ENCODE measurements at places on chromosomes 2 and 18.
A peak's percentile ranks its signal among the peaks of the same experiment; 100 is the strongest.

GRCh38 chr2:481388-481787 lies 193.5 kb upstream of the ALKAL2 start:
- no peak for DNase-seq

- no peak for DNase-seq
These were observed 155.6 kb upstream of the MGAT5 start for GRCh38 chr2:134098321-134098720.

DNA sequence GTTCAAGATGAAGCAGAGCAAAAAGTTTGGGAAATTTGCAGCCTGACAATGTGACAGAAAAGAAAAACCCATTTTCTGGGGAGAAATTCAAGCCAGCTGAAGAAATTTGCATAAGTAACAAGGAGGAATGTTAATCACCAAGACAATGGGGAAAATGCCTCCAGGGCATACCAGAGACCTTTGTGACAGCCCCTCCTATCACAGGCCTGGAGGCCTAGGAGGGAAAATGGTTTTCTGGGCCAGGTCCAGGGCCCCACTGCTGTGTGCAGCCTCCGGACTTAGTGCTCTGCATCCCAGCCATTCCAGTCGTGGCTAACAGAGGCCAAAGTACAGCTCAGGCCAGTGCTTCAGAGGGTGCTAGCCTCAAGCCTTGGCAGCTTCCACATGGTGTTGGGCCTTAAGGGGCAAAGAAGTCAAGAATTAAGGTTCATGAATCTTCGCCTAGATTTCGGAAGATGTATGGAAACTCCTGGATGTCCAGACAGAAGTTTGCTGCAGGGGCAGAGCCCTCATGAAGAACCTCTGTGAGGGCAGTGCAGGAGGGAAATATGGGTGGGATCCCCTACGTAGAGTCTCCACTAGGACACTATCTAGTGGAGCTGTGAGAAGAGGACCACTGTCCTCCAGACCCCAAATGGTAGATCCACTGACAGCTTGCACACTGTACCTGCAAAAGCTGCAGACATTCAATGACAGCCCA lies 314.1 kb upstream of the TRIB2 start:
- no peak for DNase-seq

GRCh38 chr2:219230059-219230540 lies 494 bp downstream of the ANKZF1 start:
- DNase-seq, result peak; percentile 57

- no peak for DNase-seq
These were observed 48.8 kb downstream of the THNSL2 start for GRCh38 chr2:88218981-88219380.

- peak; percentile 82 for DNase-seq
These were observed 47.7 kb downstream of the PRKCE start for GRCh38 chr2:45699032-45699658.

DNA sequence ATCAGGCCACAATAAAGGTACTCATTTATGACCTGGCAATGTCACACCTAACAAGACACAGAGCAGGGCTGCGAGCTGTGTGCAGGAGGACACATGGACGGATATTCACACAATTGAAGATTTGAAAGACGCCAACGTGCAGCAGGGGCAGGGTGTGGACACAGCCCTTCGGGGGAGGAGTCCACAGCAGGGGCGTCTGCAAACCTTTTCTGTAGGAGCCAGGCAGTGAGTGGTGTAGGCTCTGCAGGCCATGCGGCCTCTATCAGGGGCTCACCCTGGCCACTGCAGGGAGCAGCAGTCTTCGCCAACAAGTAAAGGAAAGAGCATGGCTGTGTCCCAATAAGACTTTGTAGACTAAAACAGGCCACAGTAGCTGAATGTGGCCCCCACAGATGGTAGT lies 125.7 kb upstream of the SNTG2 start:
- DNase-seq, result no peak

DNA sequence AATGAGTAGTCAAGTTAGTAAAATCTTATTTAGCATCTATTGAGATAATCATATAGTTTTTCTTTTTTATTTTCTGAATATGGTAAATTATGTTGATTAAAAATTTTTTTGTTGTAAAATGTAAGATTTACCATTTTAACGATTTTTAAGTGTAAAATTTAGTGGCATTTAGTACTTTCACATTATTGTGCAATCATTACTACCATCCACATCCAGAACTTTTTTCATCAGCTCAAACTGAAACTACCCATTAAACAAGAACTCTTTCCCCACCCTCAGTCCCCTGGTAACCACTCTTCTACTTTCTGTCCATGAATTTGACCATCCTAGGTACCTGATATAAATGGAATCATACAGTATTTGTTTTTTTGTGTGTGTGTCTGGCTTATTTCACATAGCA lies 11.1 kb downstream of the RAB3GAP1 start:
- no peak for DNase-seq

DNA sequence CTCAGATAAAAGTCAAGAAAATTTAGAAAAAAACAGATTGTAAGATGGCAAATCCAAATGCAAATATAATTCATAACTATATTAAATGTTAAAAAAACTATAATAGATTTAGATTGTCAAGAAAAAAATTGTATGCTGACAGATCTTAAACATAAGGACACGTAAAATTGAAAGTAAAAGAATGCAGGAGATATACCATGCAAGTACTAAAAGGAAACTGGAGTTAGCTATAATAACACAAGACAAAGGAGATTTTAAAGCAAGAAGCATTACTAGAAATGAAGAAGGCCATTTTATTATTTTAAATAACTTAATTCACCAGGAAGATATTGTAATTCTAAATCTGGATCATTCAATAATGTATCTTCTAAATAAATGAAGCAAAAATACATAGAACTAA lies 48.3 kb downstream of the TTC21B start:
- DNase-seq, result no peak

DNA sequence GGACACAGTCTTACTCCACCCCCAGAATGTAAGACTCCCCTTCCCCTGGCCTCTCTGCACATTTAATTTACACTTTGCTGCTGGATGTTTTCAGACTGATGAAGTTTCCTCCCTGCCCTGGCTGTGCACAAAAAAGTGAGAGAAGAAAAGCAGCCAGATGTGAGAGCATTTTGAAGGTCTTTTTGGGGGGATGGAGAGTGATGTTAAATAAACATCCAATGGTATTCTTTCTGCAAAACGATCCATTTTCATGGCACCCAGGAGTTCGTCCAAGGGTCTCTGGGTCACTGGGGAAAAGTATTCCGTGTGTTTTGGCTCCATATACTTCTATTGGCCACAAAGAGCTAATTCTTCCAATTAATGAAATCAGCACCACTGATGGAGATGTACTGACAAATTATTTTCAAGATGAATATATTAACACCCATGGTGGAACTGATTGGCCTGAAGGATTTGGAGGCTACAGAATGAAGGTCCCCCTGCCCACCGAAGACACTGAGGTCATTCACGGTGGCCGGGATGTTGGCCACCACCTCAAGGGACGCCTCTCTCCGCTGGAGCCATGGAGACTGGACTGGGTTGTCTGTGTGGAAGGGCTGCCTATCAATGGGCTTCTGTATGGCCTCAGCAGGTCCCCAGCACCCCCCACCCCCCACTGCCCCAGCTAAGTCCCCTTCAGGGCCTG lies 107.6 kb upstream of the PKDCC start:
- DNase-seq, result no peak

- peak; percentile 20 for DNase-seq
These were observed 5.6 kb downstream of the PAX8 start for GRCh38 chr2:113273027-113273551.

DNA sequence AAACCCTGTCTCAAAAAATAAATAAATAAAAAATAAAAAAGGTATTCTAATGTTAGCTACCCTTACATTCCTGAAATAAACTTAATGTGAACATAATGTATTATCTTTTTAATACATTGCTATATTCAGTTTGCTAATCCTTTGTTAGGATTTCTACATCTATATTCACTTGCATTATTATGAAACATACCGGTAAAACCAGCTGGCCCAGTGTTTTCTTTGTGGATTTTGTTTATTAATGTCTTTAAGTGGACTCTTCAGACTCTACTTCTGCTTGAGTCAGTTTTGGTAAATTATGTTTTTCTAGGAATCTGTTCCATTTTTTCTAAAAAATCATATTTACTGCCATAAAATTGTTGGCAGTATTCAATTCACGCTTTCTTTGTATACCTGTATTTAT lies 34.5 kb downstream of the PTPN2 start:
- no peak for DNase-seq

- DNase-seq, result no peak
These were observed 167.0 kb downstream of the ZNF804A start for GRCh38 chr2:184765112-184765895.

DNA sequence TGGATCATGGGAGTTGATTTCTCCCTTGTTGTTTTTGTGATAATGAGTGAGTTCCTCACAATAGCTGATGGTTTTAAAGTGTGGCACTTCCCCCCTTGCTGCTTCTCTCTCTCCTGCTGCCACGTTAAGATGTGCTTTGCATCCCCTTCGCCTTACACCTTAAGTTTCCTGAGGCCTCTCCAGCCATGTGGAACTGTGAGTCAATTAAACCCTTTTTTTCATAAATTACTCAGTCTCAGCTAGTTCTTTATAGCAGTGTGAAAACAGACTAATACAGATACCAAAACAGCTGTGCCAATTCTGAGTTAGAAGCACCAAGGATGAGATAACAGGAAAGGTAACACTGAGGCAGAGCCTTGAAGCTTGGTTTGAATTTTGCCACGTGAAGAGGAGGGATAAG lies 44.7 kb downstream of the ITSN2 start:
- DNase-seq, result no peak

GRCh38 chr2:39603436-39603835 lies 62.3 kb upstream of the TMEM178A start:
- DNase-seq, result peak; percentile 68

DNA sequence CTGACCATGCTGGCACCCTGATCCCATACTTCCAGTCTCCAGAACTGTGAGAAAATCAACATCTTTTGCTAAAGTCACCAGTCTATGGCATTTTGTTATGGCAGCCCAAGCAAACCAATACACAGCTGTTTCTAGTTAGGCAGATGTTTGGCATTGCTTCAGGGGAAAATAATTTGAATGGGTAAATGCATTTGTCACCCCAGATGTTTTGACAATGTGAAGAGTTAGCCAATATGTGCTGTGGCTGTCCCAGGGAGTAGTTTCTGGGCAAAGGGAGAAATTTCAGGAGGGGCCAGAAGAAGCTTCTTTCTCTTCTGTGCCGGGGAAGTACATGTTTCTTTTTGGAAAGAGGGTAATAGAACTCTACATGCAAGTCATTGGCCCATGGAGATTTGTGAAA lies 619.0 kb downstream of the SLC4A3 start:
- DNase-seq, result no peak

- DNase-seq, result no peak
These were observed 161.5 kb downstream of the CAPN13 start for GRCh38 chr2:30645745-30646119.

DNA sequence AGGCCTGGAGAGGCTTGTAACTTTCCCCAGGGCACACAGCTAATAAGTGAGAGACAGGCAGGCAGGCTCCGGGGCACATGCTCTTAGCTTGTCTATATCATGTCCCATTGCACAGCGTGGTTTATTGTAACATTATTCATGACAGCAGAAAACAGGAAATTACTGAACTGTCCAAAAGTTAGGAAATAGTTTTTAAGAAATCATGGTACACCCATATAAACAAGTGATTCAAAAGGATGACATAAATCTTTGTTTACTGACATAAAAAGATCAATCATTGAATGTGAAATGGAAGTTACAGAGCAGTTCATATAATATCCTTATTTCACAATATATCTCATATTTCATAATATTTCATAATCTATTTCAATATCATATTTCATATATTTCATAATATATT lies 34.3 kb upstream of the TXNDC2 start:
- peak; percentile 48 for DNase-seq

DNA sequence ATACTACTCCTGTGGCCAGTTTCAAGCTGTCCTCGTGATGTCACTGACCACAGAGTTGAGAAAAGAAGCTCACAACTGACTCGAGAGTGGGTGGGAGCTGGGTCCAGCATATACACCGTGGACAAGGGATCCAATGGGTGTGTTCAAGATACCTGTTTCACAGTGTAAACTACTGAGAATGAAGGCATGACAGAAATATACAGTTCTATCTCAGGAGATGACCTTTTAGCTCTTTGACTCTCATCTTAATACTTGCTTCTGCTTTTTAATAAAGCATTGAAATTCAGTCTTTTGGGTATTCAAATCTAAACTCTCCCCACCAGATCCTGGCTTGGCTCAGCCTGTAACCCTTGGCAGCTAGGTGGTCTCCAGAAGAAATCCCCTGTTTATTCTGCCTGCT lies 130.1 kb downstream of the MAP2 start:
- DNase-seq, result no peak

DNA sequence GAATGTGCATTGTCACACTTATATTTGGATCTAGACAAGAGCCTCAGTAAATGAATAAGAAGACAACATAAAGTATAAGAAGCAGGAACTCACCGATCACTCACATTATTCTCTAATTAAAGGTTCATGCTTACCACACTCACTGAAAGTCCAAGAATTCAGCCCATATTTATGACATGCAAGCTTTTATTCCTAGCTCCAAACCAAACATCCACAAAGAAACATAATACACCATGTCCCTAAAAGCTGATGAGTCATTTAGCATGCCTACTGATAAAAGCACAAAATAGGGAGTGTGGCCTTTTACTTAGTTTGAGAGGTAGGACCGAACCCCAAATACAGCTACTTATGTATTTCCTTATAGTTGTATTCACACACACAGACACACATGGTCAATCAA lies 1094.6 kb upstream of the CDH2 start:
- DNase-seq, result peak; percentile 43

DNA sequence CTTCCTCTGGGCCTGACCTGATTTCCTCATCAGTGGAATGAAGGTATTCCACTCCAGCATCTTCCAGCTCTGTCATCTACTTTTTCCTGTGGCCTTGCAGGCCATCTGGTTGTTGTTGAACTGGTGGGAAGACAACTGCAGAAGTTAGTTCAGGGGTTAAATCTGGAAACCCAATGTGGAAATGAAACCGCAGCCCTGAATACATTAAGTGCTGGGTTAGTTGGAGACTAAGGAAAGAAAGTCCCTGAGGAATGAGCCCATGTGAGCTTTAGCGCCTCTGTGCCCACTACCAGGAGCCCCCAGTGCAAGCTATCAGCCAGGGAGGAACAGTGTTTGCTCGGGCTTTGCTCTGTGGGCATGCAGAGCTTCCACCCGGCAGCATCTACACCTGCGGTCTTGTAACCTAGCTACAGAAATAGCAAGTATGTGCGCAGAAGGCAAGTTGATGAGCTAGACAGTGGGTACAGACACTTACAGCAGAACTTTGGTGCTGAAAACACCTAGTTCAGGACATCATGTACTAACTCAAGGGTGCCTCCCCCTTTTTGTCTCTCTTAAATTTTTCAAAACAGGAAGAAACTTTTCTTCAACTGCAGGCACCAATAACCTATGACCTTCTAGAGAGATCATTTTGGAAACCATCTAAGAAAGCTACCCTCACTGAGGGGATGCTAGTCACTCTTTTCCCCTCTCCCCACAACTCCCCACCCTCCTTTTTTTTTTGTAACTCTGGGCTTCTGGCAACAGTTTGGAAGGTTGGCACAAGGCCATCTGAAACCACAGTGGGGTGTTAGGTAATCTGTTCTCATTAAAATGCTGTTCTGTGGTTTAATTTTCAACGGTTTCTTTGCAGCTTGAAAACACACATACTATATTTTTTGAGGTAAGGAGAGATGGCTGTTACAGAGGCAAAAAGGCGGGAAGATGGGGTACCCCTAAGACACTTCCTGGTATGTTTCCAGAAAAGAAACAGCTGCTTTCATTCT lies 18.3 kb upstream of the CXCR4 start:
- DNase-seq, result no peak

GRCh38 chr2:120684289-120685065 lies 51.2 kb upstream of the GLI2 start:
- DNase-seq, result peak; percentile 55

Data from cardiac fibroblast (primary cell).